Tongue (tissue), 3 donors: ENCODE measurements at places on chromosomes 3 and 15.

- no peak for DNase-seq
Observed at GRCh38 chr3:23709987-23710386, 95.8 kb upstream of the UBE2E1 start.

- DNase-seq = no peak
Observed at GRCh38 chr15:49852756-49853155, 231.9 kb downstream of the DTWD1 start.

- no peak for DNase-seq
Observed at GRCh38 chr15:85761635-85762034, 33.1 kb downstream of the KLHL25 start.

DNA sequence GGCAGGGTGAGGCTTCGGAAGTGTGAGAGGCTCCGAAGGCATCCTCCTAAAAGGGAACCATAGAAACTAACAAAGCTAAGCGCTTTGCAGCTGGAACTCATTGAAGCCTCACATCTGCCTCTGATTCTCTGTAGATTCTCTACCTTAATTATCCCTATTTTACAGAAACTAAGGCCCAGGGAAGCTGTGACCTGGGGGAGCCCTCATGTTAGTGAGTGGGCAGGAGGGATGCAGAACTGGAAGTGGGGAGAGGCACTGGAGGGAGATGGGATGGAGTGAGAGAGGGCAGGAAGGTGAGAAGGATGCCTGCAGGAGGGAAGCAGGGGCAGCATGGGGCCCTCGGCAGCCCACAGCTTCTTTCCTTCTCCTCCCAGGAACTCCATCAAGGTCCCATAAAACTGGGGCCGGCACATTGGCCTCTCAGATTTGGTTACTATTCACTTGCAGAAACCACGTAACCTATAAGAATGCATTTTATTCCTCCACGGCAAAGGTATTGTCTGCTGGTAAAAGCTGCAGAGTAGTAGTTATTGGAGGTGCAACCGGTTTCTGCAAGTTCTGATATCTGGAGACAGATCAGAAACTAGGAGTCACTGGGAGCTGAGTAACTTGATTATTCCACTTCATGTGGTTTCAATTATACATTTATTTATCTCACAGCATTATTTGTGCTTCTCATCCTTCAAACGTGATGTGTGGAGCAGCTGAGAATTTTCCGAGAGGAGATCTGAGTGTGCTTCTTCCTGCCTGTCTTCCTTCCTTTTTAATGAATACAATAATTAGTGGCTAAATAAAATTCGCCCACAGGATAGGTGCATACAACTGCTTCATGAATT lies 24.0 kb upstream of the CHCHD6 start:
- no peak for DNase-seq

GRCh38 chr3:17420668-17421067 lies 321.8 kb downstream of the TBC1D5 start:
- no peak for DNase-seq

- DNase-seq = peak; percentile 64
Observed at GRCh38 chr3:196666001-196666867, 26.7 kb downstream of the NRROS start.

GRCh38 chr3:56005196-56005805 lies 463.0 kb downstream of the ERC2 start:
- no peak for DNase-seq

GRCh38 chr3:130846181-130846580 lies 47.7 kb upstream of the ATP2C1 start:
- no peak for DNase-seq

DNA sequence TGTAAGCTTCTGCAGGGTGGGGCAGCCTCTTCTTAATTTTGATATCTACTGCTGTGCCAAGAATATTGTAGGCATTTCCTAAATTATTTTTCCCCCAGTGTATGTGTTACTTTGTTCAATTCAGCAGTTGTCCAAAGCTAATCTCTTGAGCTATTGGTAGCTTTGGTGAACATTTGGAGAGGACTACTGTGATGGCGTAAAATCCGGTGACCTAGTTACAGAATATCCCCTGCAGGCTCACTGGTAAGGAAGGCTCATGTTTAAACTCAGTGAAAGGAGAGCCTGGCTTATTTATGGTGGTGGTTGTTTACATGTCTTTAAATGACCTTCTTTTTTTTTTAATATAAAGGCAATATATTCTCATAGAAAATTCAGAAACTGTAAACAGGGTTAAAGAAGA lies 105.6 kb downstream of the LPP start:
- peak; percentile 45 for DNase-seq

- no peak for DNase-seq
Observed at GRCh38 chr3:160346511-160346910, 52.5 kb downstream of the IFT80 start.

- no peak for DNase-seq
Observed at GRCh38 chr3:131795390-131796090, 239.3 kb downstream of the CPNE4 start.

- DNase-seq = peak; percentile 53
Observed at GRCh38 chr3:72174040-72174439, 389.1 kb upstream of the PROK2 start.
